Prostate gland (tissue), 2 donors: ENCODE measurements at places on chromosomes 6 and 20. TPM values are rescaled to one million over a fixed set of nuclear protein-coding genes. Genes with fewer than 3 reads are reported as not detected.
A peak's percentile ranks its signal among the peaks of the same experiment; 100 is the strongest.

DNA sequence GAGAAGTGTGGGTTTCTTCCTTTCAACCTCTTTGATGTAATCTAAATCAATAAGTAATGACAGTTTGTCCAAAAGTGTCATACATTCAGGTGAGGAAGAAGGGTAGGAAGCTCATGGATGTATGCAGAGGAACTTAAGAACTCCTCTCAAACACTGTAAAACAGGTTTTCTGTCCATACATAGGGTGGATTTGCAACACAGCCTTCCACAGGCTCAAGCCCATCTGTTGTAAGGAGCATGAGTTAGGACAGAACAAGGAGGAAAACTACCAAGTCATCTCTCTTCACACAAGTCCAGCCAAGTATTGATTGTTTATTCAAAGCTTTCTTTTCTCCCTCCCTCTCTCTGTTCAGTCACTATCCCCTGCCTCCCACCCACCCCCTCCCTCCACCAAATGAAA lies 49.0 kb upstream of the CDYL start:
- H3K4me1 ChIP-seq: no peaks in the 10 kb centered on the region
- DNase-seq: no peak
- no peak overlapping the region for H3K27ac ChIP-seq
- no peak overlapping the region for H3K4me3 ChIP-seq

- H3K27ac ChIP-seq: peak within 1 kb of the TSS; percentile 100
- no peaks in the 10 kb centered on the region for H3K27me3 ChIP-seq
- H3K4me3 ChIP-seq: peak within 1 kb of the TSS; percentile 93
- H3K36me3 ChIP-seq: no peaks in the 10 kb centered on the region
- peak; percentile 95 for DNase-seq
- no peaks in the 10 kb centered on the region for H3K4me1 ChIP-seq
Observed at GRCh38 chr20:43457640-43458421, at the start of gene SRSF6. SRSF6 (plus strand) TSS chr20:43457896; CDS start chr20:43458034, 138 bp downstream.

TREM2 gene
- 8.1 TPM for total RNA-seq

BLCAP gene
- total RNA-seq: 101 TPM

SCGN gene
- total RNA-seq: 2.6 TPM

TSPO2 gene
- not detected for total RNA-seq

GRCh38 chr20:8209061-8209460 lies 77.0 kb downstream of the PLCB1 start:
- no peaks in the 10 kb centered on the region for H3K36me3 ChIP-seq
- DNase-seq: no peak
- H3K27ac ChIP-seq: no peak overlapping the region
- no peaks in the 10 kb centered on the region for H3K27me3 ChIP-seq

GRCh38 chr6:38755207-38755606 lies 40.1 kb downstream of the DNAH8 start:
- no peak for DNase-seq
- H3K27me3 ChIP-seq: no peaks in the 10 kb centered on the region
- H3K4me3 ChIP-seq: no peak overlapping the region
- no peaks in the 10 kb centered on the region for H3K36me3 ChIP-seq
